ENCODE measurements at places on chromosomes 3 and 15. TPM values are rescaled to one million over a fixed set of nuclear protein-coding genes. Genes with fewer than 3 reads are reported as not detected.

DNA sequence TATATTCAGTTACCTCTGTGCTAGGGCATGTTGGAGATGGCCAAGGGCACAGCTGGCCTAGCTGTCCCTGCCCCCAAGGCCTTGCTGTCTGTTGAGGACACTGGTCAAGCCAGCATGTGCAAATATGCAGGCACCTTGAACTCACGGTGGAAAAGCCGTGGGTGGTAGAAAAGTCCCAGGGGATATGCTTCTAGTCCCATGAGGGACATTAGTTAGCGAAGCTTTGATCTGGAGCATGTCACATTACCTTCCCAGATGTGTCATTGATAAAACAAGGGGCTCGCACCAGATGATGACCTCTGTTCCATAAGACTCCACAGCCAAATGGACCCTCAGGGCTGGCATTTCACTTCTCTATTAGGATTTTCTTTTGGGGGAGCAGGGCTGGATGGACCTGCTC is 14.2 kb upstream of the TMEM158 start:
- DNase-seq, result no peak

GRCh38 chr3:117068301-117068700 is 358.7 kb downstream of the TUSC7 start:
- no peak for DNase-seq

GRCh38 chr3:172520301-172520831 is 2.9 kb downstream of the TNFSF10 start:
- DNase-seq, result no peak

GRCh38 chr15:80926126-80926525 is 63.5 kb downstream of the MESD start:
- DNase-seq, result no peak

- DNase-seq, result no peak
These were observed 7.8 kb upstream of the AEN start for GRCh38 chr15:88613074-88613944.

- DNase-seq, result no peak
These were observed 39.7 kb upstream of the POLG start for GRCh38 chr15:89374086-89374981.

- DNase-seq, result no peak
These were observed 18.7 kb downstream of the TNFAIP8L3 start for GRCh38 chr15:51075826-51076523.

GRCh38 chr3:78322780-78323179 is 1282.9 kb downstream of the ROBO2 start:
- no peak for DNase-seq

DNA sequence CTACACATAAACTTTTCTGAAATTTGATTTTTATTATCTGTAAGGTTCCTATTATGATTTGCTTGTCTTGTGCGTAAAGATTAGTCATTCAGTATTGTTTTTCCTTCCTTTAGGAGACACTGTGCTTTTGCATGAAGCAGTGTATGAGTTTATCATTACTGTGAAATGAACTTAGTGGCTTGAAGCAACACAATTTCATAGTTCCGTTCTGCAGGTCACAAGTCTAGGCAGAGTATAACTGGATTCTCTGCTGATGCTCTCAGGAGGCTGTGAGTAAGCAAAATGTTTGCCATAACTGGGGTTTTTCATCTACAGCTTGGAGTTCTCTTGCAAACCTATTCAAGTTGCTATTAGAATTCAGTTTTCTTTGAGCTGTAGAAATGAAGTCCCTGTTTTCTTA is 1136.1 kb downstream of the OTOL1 start:
- DNase-seq, result no peak

Gene FOXB1
- polyA plus RNA-seq, result 0.08 TPM

Gene ITIH1
- 0.12 TPM for polyA plus RNA-seq

Gene RBP2
- 0.57 TPM for polyA plus RNA-seq

Gene CMTM7
- polyA plus RNA-seq, result 45.8 TPM

Gene CSTA
- polyA plus RNA-seq, result 0.85 TPM

All from renal pelvis (tissue), 12 donors.